ENCODE measurements at places on chromosomes 2 and 18. TPM values are rescaled to one million over a fixed set of nuclear protein-coding genes. Genes with fewer than 3 reads are reported as not detected.
A peak's percentile ranks its signal among the peaks of the same experiment; 100 is the strongest.

Gene TMEM247
- total RNA-seq = not detected

Gene KCNK3
- total RNA-seq = not detected

Gene CENPA
- not detected for total RNA-seq

Gene TRABD2A
- 0.33 TPM for total RNA-seq

Gene ANO7
- 1.1 TPM for total RNA-seq

DNA sequence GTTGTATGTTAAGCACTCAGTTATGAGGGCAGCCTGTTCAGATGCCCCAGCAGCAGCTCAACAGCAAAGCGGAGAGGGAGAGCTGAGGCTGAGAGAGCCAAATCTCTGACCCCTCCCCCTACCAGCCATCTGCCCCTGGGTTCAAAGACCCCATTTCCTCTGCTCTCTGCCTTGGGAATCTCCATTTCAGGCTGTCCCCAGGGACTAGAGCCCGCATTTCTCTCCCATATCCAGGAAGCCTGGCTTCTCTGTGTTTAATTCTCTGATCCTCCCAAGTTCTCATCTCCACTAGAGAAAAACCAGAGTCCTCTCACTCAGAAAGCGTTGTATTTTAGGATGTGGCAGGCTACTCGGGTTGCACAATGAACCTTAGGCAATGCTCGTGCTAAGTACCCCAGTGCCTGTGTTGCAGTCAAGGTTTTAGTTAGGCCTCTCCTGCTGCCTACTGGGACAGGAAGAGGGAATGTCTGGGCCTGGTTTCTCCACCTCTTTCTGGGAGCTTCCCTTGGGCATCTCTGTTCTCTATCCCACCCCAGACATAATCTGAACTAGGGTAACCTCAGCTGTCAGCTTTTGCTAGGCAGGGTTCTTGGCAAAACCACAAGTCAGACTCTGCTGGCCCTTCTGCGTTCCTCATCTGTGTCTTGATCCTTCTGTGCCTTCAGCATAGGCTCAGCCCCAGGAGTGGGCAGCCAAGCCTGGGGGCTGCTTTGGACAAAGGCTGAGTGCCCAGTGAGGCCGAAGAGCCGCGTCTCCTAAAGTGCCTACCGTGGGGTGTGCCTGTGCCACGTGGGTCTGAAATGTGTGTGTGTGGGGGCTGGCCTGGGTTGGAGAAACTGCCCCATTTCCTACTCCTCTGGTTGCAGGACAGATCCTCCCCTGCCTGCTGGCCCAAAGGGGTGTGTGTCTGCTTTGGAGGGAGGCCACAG is 96.8 kb downstream of the STPG4 start:
- DNase-seq = peak; percentile 88

- peak; percentile 69 for DNase-seq
Observed at GRCh38 chr2:37566517-37566981, 104.9 kb downstream of the CDC42EP3 start.

DNA sequence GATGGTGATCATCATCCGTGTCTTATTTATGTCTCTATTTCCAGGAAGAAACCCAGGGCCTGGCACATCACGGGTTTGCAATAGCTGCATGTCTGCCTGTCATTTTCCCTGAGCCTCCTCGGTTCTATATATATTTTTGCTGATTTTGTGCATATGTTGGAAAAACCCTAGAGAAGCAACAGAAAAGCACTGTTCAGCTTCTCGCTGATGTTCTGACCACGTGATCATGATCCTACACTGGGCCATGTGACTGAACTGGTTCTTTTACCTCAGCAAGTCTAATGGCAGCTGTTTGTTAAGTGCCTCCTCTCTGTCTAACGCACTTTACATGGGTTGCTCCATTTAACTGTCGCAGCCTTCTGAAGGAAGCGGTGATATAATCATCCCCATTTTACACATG is 71.3 kb downstream of the CMPK2 start:
- no peak for DNase-seq

Data from fibroblast of the aortic adventitia (primary cell).